ENCODE measurements at places on chromosomes 7 and 10.

- peak; percentile 42 for DNase-seq
Measured at GRCh38 chr7:128103498-128104107, 72.4 kb upstream of the LRRC4 start.

GRCh38 chr7:47757921-47758411 lies 176.1 kb upstream of the TNS3 start:
- no peak for DNase-seq

- DNase-seq = no peak
Measured at GRCh38 chr7:8613191-8613590, 179.8 kb downstream of the NXPH1 start.

GRCh38 chr10:99396471-99396870 lies 34.0 kb downstream of the GOT1 start:
- no peak for DNase-seq

- no peak for DNase-seq
Measured at GRCh38 chr7:103772171-103772773, 217.2 kb downstream of the RELN start.

DNA sequence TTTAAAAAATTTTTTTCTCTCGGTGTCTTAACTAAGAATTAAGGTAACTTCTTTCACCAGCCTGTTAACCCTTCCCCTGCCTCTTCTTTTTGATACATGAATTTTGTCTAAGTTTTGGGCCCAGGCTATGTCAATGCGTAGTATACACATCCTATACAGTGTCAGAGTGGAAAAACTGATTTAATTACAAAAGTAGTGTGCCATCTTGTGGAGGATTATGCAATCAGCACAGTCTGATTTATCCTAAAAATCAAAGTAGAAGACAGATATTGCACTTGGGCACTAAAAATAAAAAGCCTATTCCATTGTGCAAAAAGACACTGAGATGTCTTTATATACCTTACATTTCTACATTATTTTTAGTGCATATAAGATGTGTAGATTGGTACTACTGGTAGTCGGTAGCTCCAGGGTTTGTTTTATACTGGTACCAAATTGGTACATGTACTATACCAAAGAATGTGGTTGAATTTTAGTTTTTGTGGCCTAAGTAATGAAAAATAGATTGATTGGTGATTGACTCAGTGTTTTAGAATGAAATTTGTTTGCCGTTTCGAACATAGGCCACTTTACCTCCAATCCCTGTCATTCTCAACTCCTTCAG lies 96.6 kb downstream of the MKLN1 start:
- peak; percentile 40 for DNase-seq

DNA sequence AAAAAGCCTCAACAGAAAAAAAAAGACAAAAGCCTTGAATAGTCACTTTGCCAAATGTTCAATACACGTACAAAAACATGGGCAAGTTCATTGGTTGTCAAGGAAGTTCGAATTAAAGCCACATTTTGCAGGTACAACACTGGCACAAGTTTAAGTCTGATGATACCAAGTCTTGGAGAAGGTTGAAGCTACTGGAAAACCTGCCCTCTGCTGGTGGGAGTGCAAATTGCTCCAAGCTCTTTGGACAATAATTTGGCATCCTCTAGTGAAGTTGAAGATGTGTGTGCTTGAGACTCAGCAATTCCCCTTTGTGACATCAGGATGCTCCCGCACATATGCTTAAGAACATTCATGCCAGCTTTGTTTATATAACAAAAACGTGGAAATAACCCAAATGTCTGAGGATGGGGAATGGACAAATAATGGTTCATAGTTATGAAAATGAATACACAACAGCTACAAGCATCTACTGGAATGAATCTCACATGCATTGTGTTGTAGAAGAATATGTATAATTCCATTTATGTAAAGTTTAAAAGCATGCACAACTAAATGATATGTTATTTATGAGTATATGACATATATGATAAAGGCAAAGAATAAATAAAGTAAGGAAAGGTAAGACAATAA lies 120.0 kb upstream of the PLPP4 start:
- peak; percentile 39 for DNase-seq

GRCh38 chr10:32005050-32005449 lies 51.2 kb downstream of the KIF5B start:
- peak; percentile 29 for DNase-seq

GRCh38 chr7:29596593-29597178 lies 33.1 kb downstream of the PRR15 start:
- DNase-seq = no peak

DNA sequence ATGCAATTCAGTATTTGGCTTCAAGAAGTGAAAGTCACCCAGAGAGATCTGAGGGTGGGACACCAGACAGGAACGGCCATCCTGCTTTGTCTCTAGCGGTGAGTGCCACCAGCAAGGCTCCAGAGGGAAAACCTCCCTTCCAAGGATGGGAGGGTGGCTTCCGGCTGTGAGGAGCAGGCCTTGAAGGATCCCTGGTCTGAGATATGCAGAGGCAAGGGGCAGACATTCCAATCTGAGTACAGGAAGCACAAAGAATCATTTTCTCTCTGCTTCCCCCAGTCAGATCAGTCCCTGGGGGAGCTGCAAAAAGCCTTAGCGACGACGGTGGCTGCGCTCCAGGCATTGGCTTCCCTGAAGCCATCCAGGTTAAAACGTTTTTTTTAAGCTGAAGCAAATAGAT lies 167.4 kb downstream of the TEX36 start:
- no peak for DNase-seq

DNA sequence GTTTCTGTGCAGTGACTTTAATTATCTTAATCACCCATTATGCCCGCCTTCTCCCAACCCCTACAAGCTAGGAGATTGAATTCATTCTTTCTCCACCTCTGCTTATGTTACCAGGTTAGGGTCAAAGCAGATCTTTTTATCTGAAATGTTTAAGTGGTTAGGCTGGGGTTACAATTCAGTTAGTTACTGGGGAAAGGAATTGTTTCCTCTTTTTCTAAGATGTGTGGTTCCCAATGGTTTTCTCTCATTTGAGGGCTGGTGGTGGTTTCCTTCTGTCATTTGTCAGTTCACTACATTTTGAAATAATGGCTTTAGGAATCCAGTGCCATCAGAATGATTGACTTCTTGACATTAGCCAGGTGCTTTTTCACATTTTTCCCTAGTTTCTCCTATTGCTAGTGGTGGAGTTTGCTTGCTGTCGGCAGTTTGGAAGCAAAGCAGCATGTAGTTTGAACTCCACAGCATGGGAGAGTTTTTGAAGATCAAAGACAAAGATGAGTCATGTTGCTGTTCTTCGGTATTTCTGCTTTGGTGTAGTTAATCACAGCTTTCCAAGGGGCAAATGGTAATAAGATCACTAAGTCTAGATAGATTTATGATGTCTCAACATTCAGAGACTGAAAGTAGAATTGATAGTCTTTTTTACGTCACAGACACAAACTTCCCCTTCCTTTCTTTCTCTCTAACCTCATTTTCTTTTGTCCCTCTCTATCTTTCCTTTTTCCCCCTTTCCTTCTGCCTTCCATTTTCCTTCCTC lies 168.2 kb downstream of the SND1 start:
- DNase-seq = no peak

DNA sequence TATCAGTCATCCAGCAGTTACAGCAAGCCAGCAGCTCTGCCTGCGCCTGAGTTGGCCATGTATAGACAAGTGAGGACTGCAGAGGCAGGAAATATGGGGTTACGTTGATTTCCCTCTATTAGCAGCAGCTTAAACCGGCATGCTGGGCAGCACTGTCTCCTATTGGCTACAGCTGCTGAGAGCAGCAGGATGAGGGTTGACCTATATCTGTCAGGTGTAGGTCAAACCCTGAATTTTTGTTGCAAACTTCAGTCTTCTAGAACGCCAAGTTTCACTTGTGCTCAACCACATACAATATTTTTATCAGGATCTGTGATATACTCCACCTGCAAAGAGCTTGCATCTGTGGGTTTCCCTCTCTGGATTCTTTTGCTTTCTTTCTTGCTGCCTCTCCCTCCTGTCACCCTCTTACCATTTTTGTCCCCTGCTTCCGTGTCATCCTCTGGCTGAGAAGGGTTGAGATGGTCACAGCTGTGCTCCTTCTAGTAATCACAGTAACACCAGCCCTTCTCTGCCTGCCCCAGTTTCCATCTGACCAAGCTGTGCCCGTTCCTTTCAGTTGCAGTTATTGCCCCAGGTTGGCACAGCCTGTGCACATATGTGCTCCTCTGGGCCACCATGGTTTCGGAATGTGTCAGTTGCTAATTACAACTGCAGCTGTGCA lies 23.8 kb upstream of the GLCCI1 start:
- no peak for DNase-seq

DNA sequence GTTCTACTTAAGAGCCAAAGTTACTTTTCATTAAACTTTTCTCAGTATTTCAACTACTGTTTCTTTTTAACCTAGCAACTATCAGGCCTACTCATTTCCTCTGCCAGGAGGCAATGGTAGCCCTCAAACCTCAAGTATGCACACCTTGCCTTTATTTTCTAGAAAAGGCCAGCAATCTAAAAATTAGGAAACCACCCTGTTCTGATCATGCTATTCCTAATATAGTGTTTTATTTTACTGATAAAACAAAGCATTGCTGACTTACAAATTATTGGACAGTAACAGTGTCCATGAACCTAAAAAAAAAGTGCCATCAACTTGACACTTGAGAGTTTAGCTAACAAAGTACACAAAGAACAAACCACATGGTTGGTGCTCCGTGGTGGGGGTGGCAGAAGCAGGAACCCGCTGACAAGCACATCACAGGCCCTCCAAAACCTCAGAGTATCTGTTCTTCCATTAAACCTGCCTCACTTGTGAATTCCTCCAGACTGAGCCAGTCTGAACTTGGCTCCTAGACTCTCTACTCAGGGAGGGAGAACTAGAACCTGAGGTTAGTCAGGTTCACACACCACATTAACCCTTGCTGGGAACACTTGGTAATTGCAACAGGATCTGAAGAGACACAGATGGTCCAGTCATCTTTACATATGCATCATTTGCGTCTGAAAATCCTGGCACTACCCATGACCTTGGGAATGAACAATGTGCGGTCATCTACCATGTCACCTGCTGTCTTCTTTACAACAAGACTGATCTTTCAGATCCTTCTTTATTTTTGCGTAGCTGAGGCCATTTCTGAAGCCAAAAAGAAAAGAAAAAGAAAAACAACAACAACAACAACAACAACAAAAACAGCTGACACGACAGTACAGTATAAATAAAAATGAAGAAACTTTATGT lies 31.9 kb downstream of the PIP4K2A start:
- no peak for DNase-seq

DNA sequence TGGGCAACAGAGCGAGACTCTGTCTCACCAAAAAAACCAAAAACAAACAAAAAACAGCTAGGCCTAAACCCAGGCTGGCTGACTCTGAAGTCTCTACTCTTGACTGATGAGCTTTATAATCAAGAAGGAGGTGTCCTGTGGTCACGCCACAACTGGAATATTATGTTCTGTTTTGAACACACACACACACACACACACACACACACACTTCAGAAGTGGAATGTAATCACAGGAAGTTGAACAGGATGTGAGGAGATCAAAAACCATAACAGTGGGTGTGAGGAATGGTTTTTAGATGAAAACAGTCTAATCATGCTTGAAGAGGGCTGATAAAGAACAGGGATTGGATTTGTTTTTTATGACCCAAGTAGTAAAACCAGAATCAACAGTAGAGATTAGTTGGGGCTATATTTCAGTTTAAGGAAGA lies 51.1 kb upstream of the IL6 start:
- peak; percentile 32 for DNase-seq

DNA sequence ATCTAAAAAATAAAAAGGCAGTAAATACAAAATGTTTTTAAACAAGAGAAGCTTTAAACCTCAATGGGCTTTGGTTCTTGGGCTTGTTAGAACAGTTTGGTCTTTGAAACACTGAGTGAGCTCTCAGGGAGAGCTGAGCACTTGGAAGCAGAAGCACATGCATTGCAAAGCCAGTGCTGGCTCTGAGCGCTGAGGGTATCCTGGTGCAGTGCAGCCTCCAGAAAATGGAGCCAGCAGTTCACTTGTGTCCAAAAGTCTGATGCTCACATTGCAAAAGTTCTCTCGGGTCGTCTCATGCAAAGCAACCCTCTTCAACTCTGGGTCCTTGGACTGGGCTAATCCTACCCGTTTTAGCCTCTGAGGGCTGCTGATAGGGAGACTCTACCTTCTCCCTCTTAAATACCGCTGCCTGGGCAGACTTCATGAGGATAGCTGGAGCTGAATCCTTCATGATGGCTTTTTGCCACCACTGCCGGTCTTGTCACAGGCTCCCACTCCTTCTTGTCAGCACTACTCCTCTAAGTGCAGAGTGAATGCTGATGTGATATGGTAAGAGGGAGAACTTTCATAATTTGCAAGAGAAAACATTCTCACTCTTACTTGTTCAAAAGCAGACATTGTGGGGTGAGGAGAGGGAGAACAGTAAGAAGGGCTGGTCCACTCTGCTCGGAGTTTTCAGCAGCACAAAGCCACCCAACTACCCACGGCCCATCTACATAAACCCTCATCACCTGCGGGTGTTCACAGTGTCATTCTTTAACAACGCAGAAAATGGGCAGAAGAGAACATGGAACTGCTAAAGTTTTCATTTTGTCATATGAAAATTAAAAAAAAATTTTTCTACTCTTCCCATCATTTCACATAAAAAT lies 42.2 kb upstream of the BMPER start:
- no peak for DNase-seq

- DNase-seq = no peak
Measured at GRCh38 chr10:133020193-133020817, 67.4 kb upstream of the ADGRA1 start.

GRCh38 chr10:52187521-52188258 lies 126.4 kb upstream of the DKK1 start:
- DNase-seq = no peak

- DNase-seq = no peak
Measured at GRCh38 chr7:146875237-146875785, 758.7 kb downstream of the CNTNAP2 start.

- no peak for DNase-seq
Measured at GRCh38 chr10:87751274-87751673, 66.8 kb downstream of the ATAD1 start.

DNA sequence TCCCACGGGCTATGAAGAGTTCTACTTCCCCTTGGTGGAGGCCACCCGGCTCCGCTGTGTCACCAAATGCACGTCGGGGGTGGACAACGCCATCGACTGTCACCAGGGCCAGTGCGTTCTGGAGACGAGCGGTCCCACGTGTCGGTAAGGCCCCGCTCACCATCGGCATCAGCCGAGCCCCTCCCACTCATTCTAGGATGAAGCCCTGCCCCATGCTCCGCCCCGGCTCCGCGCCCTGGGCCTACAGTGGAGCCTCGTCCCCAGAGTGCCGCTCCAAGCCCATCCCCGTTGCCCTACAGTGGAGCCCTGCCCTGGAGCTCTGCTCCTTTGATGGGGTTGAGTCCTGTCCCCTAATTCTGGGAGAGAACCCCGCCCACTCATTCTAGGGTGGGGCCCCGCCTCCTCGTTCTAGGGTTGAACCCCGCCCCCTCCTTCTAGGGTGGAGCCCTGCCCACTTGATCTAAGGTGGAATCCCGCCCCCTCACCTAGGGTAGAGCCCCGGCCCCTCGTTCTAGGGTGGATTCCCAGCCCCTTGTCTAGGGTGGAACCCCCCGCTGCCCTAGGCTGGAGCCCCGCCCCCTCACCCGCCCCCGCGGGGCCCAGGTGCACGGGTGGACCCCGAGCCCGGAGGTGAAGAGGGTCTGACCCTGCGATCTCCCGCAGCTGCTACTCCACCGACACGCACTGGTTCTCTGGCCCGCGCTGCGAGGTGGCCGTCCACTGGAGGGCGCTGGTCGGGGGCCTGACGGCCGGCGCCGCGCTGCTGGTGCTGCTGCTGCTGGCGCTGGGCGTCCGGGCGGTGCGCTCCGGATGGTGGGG lies 3.4 kb upstream of the MUC12 start:
- DNase-seq = peak; percentile 31

- DNase-seq = no peak
Measured at GRCh38 chr10:75426880-75427279, 4.5 kb upstream of the LRMDA start.

Data from foreskin melanocyte (primary cell).